ENCODE measurements at places on chromosomes 7 and 10.

GRCh38 chr10:81068460-81068859 is 530.8 kb downstream of the SH2D4B start:
- no peak for DNase-seq

DNA sequence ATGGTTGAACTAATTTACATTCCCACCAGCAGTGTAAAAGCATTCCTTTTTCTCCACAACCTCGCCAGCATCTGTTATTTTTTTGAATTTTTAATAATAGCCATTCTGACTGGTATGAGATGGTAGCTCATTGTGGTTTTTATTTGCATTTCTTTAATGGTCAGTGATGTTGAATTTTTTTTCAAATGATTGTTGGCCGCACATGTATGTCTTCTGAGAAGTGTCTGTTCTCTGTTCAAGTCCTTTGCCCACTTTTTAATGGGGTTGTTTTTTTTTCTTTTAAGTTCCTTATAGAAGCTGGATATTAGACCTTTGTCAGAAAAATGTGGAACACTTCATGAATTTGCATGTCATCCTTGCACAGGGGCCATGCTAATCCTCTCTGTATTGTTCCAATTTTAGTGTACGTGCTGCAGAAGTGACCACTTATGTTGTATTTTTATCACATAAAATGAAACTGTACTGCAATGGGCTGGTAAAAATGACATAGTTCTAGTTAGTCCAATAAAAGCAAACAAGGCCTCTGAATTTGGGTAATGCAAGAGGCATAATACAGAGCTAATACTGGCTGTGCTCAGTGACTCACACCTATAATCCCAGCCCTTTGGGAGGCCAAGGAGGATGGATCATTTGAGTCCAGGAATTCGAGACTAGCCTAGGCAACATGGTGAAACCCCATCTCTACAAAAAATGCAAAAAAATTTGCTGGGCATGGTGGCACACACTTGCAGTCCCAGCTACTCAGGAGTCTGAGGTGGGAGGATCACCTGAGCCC is 70.3 kb downstream of the ABI1 start:
- DNase-seq = peak; percentile 43

GRCh38 chr7:1078985-1079384 is 8.9 kb upstream of the GPER1 start:
- no peak for DNase-seq

- DNase-seq = no peak
Measured at GRCh38 chr7:69654849-69655707, 56.8 kb downstream of the AUTS2 start.

- DNase-seq = peak; percentile 7
Measured at GRCh38 chr10:50044941-50045664, 22.7 kb upstream of the WASHC2A start.

DNA sequence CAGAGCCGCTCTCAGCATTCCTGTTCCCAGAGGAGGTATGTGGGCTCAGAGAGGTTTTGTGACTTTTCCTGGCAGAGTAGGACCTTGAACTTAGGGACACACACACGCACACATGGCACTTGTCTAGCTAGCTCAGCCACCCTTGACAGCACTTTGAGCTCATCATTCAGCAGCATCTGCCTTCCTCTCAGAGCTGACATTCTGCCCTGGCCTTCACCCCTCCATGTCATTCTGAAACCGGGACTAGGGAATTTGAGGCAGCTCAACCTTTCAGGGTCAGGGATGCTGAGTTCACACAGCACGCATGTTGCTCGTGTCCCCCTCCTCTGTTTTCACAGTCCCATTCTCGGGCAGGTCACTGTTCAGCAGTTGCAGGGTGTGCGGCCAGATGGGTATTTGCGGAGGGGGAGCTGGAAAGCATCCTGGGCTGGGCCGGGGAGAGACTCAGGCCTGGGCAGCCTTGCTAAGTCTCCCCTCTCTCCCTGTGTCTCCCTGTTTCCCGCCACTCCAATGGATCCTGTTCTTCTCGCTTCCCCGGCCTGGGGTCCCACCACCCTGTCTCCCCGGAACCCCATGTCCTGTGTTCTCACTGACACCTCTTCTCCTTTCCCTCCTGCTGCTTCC is 78.0 kb downstream of the COL13A1 start:
- DNase-seq = no peak

DNA sequence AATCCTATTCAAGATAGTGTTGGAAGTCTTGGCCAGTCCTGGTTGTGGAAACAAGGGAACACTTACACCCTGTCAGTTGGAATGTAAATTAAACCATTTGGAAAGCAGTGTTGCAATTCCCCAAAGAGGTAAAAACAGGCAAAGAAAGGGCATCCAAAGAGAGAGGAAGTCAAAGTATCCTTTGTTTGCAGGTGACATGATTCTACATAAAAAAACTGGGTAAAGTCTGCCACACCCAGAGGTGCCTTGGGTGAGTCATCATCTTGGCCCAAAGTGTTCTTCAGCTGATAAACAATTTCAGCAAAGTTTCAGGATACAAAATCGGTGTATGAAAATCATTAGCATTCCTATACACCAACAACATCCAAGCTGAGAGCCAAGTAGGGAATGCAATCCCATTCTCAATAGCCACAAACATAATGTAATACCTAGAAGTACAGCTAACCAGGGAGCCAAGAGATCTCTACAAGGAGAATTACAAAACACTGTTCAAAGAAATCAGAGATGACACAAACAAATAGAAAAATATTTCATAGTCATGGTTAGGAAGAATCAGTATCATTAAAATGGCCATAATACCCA is 278.7 kb downstream of the SDK1 start:
- DNase-seq = no peak

DNA sequence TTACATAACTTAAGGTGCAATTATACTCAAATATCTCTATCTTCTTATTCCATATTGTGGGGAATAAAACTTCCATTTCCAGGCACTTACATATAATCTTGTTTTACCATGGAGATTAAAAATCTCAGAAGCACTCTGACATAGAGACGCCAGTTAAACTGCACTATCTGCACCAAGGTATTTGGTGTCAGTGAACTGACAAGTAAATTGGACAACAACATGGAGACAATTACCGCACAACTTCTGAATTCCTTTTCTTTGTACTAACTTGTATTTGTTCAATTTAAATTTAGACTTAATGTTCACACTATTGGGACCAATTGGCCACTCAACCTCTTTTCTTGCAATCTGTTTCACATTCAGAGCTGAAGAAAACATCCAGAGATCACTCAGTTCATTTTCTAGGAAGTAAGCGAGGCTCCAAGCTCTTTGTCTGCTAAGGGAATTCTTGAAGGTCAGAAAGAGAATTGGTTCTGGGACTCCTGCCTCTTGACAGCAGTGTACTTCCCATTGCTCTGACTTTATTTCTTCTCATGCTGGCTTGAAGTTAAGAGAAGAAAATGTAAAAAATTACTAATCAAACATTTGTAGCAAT is 184.7 kb downstream of the CHCHD3 start:
- no peak for DNase-seq

GRCh38 chr7:24836084-24836483 is 78.8 kb upstream of the GSDME start:
- DNase-seq = no peak

- DNase-seq = peak; percentile 37
Measured at GRCh38 chr7:33054261-33054964, 8.2 kb downstream of the NT5C3A start.
